ENCODE measurements at places on chromosomes 11 and 22.

GRCh38 chr11:20022363-20023081, 137.8 kb downstream of the DBX1 start:
- DNase-seq: no peak

DNA sequence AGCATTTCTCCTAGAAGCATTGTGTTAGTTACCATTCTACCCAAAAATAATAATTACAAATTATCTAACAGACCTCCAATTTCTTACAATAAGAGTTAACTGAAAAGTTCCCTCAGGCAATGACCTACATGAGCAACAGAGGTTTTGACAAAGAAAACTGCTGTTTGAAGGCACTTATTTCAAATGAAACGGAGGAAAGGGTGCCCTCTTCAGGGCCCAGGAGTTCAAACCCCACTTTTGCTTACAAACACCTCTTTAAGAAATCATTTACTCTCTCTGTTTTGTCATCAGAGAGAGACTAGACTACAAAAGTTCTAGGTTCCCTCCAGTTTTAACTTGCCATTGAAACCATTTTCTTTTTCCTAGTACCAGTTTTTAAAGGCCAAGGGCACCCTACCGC, 56.7 kb downstream of the AMBRA1 start:
- DNase-seq: peak; percentile 36

- DNase-seq: no peak
Measured at GRCh38 chr11:77502346-77502905, 28.5 kb upstream of the PAK1 start.

GRCh38 chr11:109597336-109597735, 175.3 kb downstream of the C11orf87 start:
- DNase-seq: no peak

- DNase-seq: no peak
Measured at GRCh38 chr11:61062181-61062930, 39.9 kb upstream of the CD5 start.

- DNase-seq: no peak
Measured at GRCh38 chr11:90818196-90818745, 595.4 kb upstream of the CHORDC1 start.

GRCh38 chr11:75734491-75735180, 17.0 kb downstream of the MOGAT2 start:
- no peak for DNase-seq

DNA sequence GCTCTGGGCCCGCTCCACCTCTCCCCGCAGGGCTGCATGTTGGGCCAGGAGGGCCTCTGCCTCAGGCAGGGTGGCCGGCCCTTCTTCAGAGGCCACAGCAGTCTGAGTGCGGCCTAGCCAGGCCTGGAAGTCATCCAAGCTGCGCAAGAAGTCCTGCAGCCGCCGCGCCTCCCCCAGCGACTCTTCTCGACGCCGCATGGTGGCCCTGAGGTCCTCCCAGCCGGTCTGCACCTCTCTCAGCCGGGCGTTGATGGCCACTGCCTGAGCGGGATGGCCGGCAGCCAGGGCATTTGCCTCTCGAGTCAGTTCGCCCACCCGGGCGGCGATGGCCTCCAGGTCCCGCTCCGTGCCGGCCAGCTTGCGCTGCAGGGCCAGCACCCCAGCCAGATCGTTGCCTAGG, 23.1 kb upstream of the RBM4B start:
- DNase-seq: no peak

DNA sequence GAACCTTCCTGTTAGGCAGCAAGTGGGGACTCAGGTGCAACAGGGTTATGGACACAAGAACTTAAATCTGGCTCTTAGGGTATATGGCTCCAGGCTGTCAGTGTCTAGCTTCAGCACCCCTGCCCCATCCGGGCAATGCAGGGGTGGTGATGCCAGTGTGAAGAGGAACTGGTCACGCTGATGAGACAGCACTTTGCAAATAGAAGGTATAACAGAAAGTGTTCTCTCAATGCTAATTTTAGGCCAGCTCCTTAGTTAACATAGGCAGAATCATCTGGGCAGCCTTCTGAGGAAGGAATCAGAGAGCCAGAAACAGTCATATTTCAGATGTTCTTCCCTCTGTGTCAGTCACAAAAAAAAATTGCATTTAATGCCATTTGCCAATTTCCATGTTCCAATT, 41.2 kb downstream of the SYT9 start:
- no peak for DNase-seq

GRCh38 chr11:34185926-34186841, 80.8 kb downstream of the NAT10 start:
- DNase-seq: no peak

DNA sequence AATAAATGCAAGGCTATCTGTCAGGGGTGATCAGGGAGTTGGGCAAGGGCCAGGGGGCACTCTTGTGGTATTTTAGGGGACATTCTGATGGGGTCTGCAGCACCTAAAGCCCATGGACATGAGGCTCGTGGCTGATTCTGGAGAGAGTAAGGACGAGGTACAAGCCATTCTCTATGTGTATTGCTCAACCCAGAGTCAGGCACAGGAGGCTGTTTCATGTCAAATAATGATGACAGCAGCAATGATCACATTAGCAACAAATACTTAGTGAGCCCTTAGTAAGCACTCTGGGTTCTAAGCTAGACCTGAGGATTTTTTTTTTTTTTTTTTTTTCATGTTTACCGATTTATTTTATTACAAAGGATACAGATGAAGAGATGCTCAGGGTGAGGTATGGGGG, 83.5 kb upstream of the THY1 start:
- DNase-seq: no peak

GRCh38 chr11:106983991-106984390, 34.3 kb downstream of the GUCY1A2 start:
- no peak for DNase-seq

DNA sequence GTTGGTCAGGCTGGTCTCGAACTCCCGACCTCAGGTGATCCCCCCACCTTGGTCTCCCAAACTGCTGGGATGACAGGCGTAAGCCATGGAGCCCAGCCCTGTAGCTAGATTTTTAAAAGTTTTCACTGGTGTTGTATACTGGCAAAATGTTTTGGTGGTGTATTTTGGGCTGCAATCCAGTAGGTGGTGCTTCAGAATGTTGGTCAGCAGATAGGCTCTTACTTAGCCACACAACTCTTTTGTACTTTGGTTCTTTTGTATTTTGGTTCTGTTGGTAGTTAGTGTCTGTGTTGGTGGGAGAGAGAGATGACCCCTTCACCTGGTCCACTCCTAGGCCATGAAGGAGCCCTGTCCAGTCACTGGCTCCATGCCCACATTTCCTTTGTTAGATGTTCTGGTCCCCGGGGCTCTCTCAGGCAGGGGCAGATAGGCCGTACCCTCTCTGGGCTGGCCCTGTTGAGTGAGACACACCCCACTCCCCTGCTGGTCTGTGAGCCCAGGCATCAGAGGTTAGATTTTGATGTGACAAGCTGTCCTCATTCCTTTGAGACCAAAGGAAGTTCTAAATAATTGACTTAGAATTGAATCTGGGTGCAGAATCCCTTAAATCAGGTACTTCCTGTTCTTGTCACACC, 123.8 kb downstream of the DDX10 start:
- peak; percentile 49 for DNase-seq

DNA sequence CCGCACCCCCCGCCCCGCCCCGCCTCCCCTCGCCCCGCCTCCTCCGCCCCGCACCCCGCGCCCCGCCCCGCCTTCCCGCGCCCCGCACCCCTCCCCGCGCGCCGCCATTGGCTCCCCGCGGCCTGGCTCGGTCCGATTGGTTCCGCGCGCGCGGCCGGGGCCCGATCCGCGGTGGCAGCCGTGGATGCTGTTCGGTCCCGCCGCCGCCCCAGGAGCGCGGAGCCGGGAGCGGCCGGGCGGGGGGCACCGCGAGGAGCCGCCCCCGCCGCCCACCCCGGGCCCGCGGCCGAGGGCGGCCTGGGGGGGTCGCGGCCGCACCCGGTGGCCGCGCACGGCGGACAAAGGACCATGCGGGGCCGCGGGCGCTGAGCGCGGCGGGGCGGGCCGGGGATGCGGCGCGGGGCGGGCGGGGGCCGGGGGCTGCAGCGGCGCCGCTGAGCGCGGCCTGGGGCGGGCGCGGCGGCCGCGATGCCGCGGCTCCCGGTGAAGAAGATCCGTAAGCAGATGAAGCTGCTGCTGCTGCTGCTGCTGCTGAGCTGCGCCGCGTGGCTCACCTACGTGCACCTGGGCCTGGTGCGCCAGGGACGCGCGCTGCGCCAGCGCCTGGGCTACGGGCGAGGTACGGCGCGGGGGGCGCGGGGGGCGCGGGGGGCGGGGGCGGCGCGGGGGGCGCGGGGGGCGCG, at the start of gene B4GALNT4:
Gene B4GALNT4, plus strand, starts transcription at position 164 of the 683 bp plus-strand sequence. Its CDS starts 305 bp downstream, at position 469.
- peak; percentile 21 for DNase-seq

DNA sequence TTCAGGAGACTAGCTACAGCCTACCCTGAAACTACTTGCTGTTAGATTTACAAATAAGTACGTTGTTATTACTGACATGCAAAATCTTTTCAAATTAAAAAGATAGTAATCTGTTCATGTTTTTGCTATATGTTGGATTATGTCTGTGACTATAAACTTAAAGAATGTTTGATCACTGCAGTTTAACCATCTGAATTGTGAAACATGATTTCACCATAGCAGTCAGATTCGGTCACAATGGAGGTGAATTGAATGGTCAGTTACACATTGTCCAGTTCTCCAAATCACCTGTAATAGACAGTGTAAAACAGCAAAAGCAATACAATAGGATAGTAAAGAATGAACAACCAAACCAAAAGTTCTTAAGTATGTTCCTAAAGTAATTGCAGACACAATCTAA, 43.3 kb downstream of the CCDC83 start:
- DNase-seq: no peak

- DNase-seq: no peak
Measured at GRCh38 chr11:33211153-33211552, 46.0 kb upstream of the HIPK3 start.

DNA sequence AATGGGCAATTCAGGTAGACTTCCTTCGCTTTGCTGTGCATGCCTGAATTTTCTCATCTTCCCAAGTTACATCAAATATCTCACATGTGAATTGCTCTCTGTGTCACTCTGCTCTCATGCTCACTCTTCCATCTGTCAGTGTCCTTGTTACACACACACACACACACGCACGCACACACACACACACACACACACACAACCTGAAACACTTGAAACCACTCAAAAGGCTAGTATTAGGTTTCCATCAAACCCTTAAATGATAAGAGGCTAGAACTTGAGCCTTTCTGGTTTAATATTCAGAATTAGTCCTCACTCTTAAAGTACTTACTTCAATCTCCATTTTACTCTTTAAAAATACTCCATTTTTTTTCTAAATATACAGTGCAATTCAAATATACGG, 282.4 kb downstream of the C11orf87 start:
- no peak for DNase-seq

GRCh38 chr22:42397332-42398249, 34.6 kb downstream of the NFAM1 start:
- no peak for DNase-seq

GRCh38 chr22:24878969-24879368, 67.5 kb downstream of the LHFPL7 start:
- no peak for DNase-seq

DNA sequence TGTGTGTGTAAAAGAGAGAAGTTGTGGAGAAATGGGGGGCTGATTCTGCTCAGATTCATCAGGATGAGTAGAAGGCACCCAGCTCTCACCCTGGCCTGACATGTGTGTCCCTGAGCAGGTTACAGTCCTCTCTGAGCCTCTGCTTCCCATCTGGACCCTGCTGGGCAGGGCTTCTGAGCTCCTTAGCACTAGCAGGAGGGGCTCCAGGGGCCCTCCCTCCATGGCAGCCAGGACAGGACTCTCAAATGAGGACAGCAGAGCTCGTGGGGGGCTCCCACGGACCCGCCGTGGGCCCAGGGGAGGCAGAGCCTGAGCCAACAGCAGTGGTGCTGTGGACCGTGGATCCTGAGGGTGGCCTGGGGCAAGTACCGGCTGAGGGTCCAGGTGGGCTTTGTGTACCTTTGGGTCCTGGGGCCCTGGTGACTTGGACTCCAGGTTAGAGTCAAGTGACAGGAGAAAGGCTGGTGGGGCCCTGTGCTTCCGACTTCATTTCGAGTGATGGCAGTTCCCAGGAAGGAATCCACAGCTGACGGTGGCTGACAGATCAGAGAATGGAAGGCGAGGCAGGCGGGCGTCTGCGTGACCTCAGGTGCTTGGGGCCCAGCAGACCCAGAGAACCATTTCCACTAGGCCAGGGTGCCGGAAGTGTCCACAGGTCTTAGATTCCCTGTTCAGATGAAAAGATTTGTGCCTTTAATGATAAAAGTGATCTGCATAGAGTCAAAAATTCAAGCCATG, 21.9 kb downstream of the NEAT1 start:
- DNase-seq: peak; percentile 16

- DNase-seq: peak; percentile 23
Measured at GRCh38 chr11:35303596-35304385, 115.6 kb downstream of the SLC1A2 start.

DNA sequence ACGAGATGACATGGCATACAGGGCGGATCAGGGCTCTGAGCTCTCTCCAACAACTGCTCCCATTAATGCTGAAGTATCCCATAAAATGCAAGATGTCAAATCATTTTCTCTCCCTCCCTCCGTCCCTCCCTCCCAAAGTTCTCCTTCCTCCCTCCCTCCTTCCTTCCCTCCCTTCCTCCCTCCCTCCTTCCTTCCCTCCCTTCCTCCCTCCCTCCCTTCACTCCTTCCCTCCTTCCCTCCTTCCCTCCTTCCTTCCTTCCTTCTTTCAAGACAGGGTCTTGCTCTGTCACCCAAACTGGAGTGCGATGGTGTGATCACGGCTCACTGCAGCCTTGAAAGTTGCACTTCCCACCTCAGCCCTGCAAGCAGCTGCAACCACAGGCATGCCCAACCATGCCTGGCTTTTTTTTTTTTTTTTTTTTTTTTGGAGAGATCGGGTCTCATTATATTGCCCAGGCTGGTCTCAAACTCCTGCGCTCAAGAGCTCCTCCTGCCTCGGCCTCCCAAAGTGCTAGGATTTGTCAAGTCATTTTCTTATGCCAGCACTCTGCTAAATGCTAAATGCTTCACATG, 38.2 kb downstream of the TXN2 start:
- no peak for DNase-seq

GRCh38 chr11:102620818-102621561, 4.1 kb downstream of the MMP20 start:
- DNase-seq: peak; percentile 72

DNA sequence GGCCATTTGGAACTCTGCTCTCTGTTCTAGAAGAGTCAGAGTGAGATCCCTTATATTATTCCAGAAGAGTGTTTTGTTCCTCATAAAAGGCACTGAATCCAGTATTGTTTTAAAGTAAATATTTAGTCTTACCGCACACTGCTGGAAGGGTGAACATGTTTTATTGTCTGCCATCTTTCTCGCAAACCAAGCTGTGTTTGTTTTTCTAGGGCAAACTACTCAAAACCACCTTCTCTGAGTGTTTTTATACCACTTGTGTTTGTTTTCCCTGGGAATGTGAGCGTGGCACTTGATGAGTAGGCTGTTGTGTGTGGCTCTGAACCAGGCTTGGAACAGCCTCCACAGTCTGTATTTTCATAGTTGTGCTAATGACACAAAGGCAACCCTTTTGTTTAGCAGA, 89.8 kb downstream of the DBX1 start:
- no peak for DNase-seq

DNA sequence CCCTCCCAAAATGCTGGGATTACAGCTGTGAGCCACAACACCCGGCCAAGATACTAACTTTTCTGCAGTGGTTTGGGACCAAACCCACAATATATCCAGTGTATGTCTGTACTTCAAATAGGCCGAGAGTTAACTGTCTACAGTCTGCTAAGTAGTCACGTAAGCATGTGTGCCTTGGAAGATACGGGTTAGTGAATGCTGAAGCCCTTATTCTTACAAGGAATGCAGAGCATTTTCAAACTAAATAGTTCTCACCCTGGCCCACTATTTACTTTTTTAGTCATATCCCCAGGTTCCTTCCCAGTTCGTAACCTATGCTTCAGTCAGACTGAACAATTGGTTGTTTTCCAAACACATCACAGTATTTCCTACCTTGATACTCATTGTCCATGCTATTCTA, 176.0 kb downstream of the WNT11 start:
- DNase-seq: peak; percentile 24

All from ELR (cell line).